ENCODE measurements at places on chromosomes 1 and 21.
A peak's percentile ranks its signal among the peaks of the same experiment; 100 is the strongest.

- no peak for DNase-seq
Measured at GRCh38 chr1:27752360-27752759, 20.7 kb upstream of the STX12 start.

- DNase-seq: peak; percentile 30
Measured at GRCh38 chr1:37851782-37852210, 7.6 kb downstream of the MTF1 start.

DNA sequence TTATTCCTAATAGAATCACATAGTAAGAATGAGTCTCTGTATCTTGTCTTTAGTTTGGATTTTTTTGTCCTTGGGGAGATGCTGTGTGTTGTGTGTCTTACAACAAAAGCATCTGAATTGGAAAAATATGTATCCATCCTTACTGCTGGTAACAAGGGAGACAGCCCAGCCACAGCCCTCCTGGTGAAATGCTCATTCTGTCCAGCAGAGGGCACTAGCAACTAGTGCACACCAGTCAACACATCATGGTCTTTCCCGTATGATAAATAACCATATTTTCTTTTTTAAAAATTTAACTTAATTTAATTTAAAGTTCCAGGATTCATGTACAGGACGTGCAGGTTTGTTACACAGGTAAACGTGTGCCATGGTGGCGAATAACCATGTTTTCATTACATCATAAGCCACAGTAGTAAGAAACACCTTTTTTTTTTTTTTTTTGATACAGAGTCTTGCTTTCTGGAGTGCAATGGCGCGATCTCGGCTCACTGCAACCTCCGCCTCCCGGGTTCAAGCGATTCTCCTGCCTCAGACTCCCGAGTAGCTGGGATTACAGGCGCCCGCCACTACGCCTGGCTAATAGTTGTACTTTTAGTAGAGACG is 245.1 kb downstream of the PTBP2 start:
- DNase-seq: peak; percentile 71

- no peak for DNase-seq
Measured at GRCh38 chr1:33984906-33985565, 121.2 kb downstream of the HMGB4 start.

- DNase-seq: no peak
Measured at GRCh38 chr1:39969531-39970270, 14.8 kb downstream of the MFSD2A start.

GRCh38 chr1:247146671-247147070 is 25.1 kb downstream of the ZNF124 start:
- DNase-seq: no peak

GRCh38 chr1:167755654-167756053 is 33.9 kb downstream of the MPZL1 start:
- DNase-seq: no peak

GRCh38 chr1:115713906-115714305 is 54.6 kb downstream of the CASQ2 start:
- no peak for DNase-seq

DNA sequence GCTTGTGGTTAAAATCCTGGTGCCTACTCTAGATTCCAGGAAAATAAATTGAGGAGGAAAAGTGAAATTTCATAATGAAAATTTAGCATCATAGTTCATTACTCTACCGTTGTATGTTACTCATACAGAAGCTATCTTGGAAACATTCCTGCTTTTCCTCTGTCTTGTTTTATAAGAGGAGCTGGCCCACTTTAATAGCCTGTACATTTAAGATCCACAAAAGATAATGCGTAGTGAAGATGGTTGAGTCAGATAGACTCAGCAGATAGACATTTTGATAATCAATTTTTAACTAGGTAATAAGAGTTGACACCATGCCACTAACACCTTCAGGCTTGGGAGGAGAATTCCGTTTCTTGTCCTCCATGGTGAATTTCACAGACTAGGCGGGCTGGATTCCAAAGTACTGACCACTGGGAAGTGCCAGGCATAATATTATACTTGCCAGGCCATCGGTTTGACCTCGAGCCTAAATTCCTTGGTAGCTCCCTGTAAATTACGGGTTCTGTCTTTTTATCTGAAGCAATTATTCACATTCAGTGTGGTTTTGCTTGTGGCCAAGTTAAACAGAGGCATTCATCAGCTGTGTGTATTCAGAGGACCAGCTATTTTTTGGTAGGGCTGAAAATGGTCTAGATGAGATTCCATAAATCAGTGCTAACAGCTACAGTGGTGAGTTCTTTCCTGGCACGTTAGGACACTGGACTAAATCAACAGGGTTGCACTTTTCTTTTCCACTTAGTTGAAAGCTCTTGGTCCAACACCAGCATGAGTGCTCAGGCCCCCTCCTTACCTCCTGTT is 111.9 kb upstream of the KAZN start:
- peak; percentile 3 for DNase-seq

- peak; percentile 74 for DNase-seq
Measured at GRCh38 chr1:200795156-200795555, 56.5 kb downstream of the CAMSAP2 start.

DNA sequence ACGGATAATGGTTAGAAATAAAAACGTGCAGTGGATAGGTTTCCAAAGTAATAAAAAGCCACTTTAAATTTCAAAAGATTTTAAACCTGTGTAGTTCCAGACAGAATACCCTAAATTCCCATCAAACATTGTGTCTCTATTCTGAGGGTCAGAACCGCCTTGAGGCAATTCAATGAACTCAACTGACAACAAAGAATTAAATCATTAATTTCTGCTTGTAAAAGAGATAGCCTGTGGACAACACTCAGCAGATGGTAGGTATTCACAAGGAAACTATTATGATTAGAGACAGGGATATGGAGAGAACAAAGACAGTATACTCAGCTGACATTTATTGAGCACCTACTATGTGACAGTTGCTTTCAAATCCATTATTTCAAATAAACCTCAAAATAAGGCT is 35.1 kb upstream of the JUN start:
- no peak for DNase-seq
